ENCODE measurements at places on chromosomes 3 and 15. TPM values are rescaled to one million over a fixed set of nuclear protein-coding genes. Genes with fewer than 3 reads are reported as not detected.
A peak's percentile ranks its signal among the peaks of the same experiment; 100 is the strongest.

Gene CHRNB4
- not detected for total RNA-seq

Gene SMCO1
- total RNA-seq: not detected

GRCh38 chr3:151093905-151094304 is 8.4 kb downstream of the MED12L start:
- no peak for DNase-seq

DNA sequence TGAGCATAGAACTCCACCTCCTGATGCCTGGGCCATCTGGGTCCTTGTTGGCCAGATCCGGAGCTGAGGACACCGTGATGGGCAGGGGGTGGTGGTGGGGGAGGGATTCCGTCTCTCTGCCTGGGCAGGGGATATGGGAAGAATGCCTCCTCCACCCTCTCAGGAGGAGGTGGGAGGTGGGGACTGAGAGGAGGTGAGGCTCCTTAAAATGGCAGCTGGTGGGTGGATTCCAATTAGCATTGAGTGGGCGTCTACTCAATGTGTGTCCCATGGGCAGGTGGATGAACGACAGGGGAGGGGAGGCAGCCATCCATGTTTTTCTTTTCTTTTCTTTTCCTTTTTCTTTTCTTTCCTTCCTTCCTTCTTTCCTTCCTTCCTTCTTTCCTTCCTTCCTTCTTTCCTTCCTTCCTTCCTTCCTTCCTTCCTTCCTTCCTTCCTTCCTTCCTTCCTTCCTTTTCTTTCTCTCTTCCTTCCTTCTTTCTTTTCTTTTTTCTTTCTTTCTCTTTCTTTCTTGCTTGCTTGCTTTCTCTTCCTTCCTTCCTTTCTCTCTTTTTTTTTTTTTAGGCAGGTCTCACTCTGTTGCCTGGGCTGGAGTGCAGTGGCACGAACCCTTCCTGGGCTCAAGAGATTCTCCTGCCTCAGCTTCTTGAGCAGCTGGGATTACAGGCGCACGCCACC is 5.0 kb downstream of the SLC28A1 start:
- DNase-seq: no peak

DNA sequence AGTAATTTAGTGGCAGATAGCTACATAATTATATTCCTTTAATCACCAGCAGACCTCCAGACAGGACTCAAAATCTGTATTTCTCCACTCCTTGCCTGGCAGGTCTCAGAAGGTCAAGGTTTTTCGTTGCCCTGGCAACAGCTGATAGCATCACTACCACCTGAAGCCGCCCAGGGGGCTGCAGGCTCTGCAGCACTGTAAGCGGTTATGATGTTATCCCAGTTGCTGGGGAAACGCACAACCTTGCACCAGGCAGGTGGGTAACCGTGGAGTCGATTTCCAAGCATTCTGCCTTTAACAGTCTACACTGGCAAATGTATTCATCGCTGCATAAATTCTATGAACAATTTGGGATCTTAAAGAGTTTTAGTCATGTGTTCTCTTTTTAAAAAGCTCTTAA is 756.3 kb downstream of the NTRK3 start:
- no peak for DNase-seq

DNA sequence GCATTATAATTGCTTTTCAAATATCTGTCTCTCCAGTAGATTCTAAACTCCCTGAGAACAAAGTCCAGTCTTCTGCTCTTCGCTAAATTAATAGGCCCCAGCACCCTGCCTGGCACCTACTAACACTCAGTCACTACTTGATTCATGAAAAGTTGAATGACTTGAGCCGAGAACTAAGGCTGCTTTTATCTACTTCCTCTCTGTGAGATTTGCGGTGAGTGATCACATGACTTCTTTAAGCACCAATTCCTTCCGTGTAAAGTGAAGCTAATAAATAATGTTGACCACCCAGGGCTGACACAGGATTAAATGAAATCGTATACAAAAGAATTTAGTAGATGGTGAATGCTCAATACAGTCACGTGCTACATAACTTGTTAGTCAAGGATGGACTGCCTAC is 44.6 kb upstream of the PGPEP1L start:
- DNase-seq: no peak

DNA sequence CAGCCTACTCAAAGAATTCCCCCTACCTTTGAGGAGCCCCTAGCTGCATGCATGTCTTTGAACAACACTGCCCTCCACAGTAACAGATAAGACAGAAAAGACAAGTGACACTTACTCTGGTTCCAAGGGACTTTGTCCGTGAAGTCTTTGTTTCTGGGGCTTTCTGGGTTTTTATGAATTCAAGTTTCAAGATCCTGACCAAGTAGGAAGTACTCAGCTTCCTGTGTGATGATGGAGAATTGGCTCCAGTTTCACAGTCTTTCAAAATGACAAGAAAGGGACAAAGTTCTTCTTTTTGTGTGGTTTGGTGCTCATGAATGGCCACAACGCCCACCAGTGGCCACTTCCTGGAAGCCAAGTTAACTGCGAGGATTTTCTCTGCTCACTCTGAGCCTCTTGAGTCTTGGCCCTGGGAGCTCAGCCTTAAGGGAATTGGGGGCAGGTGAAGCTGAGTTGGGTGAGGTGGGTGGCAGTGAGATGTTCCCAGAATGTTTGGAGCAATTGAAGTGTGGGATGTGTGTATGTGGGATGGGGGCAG is at the start of gene CCR1:
Gene CCR1, minus strand, starts transcription at position 147 of the 538 bp plus-strand sequence. CDS start 4,000 bp downstream, outside the sequence.
- peak; percentile 21 for DNase-seq

DNA sequence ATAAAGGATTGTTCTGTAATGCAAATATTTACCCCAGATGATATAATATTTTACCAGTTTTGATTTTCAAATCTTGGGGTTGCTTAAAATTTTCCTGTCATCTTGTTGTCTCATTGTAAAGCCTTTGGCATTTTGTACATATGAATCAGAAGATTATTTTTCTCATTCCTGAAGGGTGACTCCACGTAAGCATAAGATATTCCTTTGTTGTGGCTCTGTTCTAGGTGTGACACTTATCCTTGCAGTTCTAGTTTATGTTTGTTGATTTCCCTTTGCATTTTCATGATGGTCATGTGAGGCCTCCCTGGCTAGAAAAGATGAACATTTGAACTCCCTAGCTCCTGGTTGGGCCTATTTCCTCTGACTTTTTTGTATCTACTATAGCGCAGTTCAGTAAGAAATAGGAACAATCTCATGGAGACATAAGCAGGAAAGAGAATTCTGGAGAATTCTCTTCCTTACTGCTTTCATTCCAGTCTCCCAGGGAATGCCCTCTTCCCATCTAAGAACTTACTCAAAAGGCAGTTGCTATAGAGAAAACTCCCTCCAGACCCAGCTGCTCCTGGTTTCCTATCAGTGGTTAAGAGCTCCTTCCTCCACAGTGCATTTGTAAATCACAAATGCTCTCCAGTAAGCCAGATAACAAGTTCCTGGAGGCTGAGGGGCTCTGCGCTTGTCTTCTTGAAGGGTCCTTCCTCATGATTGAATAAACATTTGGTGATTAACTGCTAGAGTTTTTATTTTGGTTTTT is 124.7 kb downstream of the WNT5A start:
- no peak for DNase-seq

Measured in T-cell (primary cell).